ENCODE measurements at places on chromosomes 12 and 14. TPM values are rescaled to one million over a fixed set of nuclear protein-coding genes. Genes with fewer than 3 reads are reported as not detected.
A peak's percentile ranks its signal among the peaks of the same experiment; 100 is the strongest.

Gene OR4Q3
- not detected for total RNA-seq

GRCh38 chr12:50506753-50507473, 2.1 kb downstream of the DIP2B start:
- peak overlapping the region; percentile 68 for H3K4me3 ChIP-seq
- no peaks in the 10 kb centered on the region for H3K27me3 ChIP-seq
- no peak for DNase-seq
- peaks cover 33% of the 10 kb centered on the region for H3K4me1 ChIP-seq
- H3K36me3 ChIP-seq, result no peaks in the 10 kb centered on the region
- H3K27ac ChIP-seq, result peak overlapping the region; percentile 93

- no peak overlapping the region for H3K27ac ChIP-seq
- H3K27me3 ChIP-seq, result no peaks in the 10 kb centered on the region
- H3K4me1 ChIP-seq, result no peaks in the 10 kb centered on the region
- H3K4me3 ChIP-seq, result no peak overlapping the region
- no peak for DNase-seq
Observed at GRCh38 chr12:106094304-106094703, 44.5 kb downstream of the NUAK1 start.

Gene IRAK3
- total RNA-seq, result 13.8 TPM

GRCh38 chr12:54463484-54463883, 9.9 kb downstream of the GTSF1 start:
- peaks cover 30% of the 10 kb centered on the region for H3K27me3 ChIP-seq
- H3K36me3 ChIP-seq, result no peaks in the 10 kb centered on the region
- no peaks in the 10 kb centered on the region for H3K4me1 ChIP-seq
- H3K4me3 ChIP-seq, result no peak overlapping the region

- H3K4me3 ChIP-seq, result no peak overlapping the region
- H3K27ac ChIP-seq, result no peak overlapping the region
- DNase-seq, result no peak
- H3K36me3 ChIP-seq, result no peaks in the 10 kb centered on the region
Observed at GRCh38 chr14:99001241-99001640, 270.8 kb downstream of the BCL11B start.

- no peak for DNase-seq
- no peak overlapping the region for H3K4me3 ChIP-seq
- no peaks in the 10 kb centered on the region for H3K4me1 ChIP-seq
- no peak overlapping the region for H3K27ac ChIP-seq
Observed at GRCh38 chr12:67082221-67082620, 186.9 kb upstream of the CAND1 start.

- H3K36me3 ChIP-seq, result no peaks in the 10 kb centered on the region
- no peak overlapping the region for H3K4me3 ChIP-seq
- no peak for DNase-seq
- H3K27me3 ChIP-seq, result no peaks in the 10 kb centered on the region
- H3K4me1 ChIP-seq, result no peaks in the 10 kb centered on the region
Observed at GRCh38 chr14:65210118-65210821, 108.0 kb upstream of the MAX start.

- no peak for DNase-seq
- no peaks in the 10 kb centered on the region for H3K27me3 ChIP-seq
- H3K36me3 ChIP-seq, result no peaks in the 10 kb centered on the region
- no peak overlapping the region for H3K4me3 ChIP-seq
- H3K27ac ChIP-seq, result no peak overlapping the region
- H3K4me1 ChIP-seq, result no peaks in the 10 kb centered on the region
Observed at GRCh38 chr14:34090451-34090850, 139.6 kb upstream of the EGLN3 start.

Gene NTS
- total RNA-seq, result not detected

GRCh38 chr12:77760271-77761025, 70.2 kb upstream of the NAV3 start:
- H3K36me3 ChIP-seq, result no peaks in the 10 kb centered on the region
- no peak overlapping the region for H3K4me3 ChIP-seq
- no peak overlapping the region for H3K27ac ChIP-seq
- no peaks in the 10 kb centered on the region for H3K4me1 ChIP-seq

Gene TMEM253
- 44.3 TPM for total RNA-seq

- peak overlapping the region; percentile 55 for H3K27ac ChIP-seq
- no peaks in the 10 kb centered on the region for H3K4me1 ChIP-seq
- no peak overlapping the region for H3K4me3 ChIP-seq
- H3K27me3 ChIP-seq, result no peaks in the 10 kb centered on the region
- peak; percentile 53 for DNase-seq
- H3K36me3 ChIP-seq, result no peaks in the 10 kb centered on the region
Observed at GRCh38 chr12:113214895-113215400, 6.3 kb upstream of the TPCN1 start.

DNA sequence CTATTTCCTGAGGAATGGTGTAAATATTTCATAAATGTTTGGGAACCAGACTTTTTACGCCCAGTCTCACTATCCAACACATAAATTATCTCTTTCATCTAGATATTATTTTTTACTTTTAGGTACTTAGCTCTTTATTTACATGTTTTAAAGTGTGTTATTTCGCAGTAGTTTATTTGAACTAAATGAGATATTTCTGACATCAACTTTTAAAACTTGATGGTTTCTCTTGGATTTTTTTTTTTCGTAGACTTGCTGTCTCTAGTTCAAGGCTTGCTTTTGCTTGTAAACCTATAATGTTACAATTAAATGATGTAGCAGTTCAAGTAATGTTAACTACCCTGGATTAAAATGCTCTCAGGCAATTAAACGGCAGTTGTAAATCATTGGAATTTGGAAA, 241.7 kb upstream of the PDE3A start:
- H3K27me3 ChIP-seq, result no peaks in the 10 kb centered on the region
- H3K27ac ChIP-seq, result no peak overlapping the region
- peaks cover 4% of the 10 kb centered on the region for H3K4me1 ChIP-seq

GRCh38 chr14:32407130-32407529, 78.0 kb downstream of the AKAP6 start:
- no peaks in the 10 kb centered on the region for H3K36me3 ChIP-seq
- no peak overlapping the region for H3K4me3 ChIP-seq
- H3K4me1 ChIP-seq, result no peaks in the 10 kb centered on the region
- H3K27ac ChIP-seq, result peak overlapping the region; percentile 48

DNA sequence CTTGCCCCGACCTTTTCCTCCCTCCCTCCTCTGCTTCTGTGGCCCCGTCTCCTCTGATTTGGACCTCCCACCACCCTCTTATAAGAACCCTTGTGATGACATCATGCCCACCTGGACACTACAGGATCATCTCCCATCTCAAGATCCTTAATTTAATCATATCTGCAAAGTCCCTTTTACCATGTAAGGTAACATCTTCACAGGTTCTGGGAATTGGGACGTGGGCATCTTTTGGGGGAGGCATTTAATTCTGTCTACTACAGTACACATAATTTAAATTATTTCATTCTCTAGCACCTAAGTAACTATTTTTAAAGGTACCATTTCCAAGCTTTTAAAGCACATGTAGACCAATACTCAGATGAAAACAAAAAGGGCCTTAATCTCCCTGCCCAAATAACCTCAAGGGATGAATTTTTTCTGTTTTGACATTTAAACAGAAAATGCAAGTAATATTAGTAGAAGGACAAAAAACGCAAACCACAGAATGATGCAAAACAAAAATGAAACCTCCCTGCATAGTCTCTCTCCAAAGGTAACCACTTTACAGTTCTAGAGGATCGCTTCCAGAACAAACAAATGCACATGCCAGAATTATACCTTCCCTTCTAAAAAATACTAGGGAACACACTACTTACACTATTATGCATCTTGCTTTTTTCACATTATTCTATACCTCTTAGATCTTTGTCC, 222.1 kb downstream of the AACS start:
- H3K36me3 ChIP-seq, result no peaks in the 10 kb centered on the region
- H3K4me3 ChIP-seq, result no peak overlapping the region
- H3K4me1 ChIP-seq, result no peaks in the 10 kb centered on the region
- DNase-seq, result no peak

DNA sequence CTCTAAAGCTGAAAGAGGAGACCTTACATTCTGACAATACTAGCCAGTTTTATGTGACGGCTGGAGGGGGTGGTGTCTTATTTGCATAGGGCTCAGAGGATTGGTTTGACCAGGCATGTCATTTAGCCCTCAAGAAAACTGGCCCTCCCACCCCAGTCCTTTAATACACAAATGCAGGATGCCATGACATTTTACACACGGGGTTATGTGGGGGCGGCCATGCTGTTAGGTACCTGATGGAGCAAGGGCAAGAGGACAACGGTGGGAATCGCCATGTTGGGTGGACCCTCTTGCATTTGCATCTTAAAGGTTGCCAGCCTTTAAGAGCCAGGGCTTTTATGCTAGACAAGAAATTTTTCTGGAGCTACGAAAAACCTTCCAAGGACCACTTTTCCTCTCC, 23.3 kb downstream of the MDM2 start:
- no peak overlapping the region for H3K27ac ChIP-seq
- no peaks in the 10 kb centered on the region for H3K27me3 ChIP-seq
- no peaks in the 10 kb centered on the region for H3K36me3 ChIP-seq
- DNase-seq, result no peak
- H3K4me1 ChIP-seq, result no peaks in the 10 kb centered on the region
- H3K4me3 ChIP-seq, result no peak overlapping the region

DNA sequence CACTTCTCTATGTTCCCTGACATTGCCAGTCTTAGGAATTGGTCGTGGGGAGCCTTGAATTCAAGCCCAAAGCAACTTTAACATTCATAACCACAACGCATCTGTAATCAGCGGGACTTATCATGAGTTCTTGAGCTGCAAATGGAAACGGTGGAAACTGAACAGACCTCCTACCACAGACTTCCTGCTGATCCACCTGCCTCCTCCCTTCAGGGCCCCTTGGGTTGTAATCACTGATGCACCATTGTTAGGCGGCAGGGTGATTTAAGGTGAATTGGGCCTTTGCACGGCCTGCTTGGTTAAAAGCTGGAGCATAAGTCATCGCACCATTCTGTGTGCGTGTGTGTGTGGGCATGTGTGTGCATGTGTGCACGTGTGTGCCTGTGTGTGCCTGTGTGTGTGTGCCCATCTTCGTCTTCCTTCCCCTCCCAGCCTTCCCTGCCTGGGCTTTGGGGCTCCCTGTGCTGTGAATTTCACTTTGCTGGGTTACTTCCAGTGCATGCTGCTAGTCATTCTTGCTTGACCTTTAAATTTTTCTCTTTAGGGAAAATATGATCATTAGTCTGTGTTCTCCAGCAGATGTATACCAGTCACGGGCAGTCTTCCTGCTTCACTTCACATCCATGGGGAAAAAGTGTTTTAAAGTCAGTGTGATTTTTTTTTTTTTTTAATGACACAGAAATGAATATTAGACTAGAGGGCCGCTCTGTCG, 29.1 kb downstream of the CHST11 start:
- H3K4me1 ChIP-seq, result peaks cover 30% of the 10 kb centered on the region
- H3K27ac ChIP-seq, result no peak overlapping the region
- no peaks in the 10 kb centered on the region for H3K36me3 ChIP-seq
- H3K4me3 ChIP-seq, result no peak overlapping the region

DNA sequence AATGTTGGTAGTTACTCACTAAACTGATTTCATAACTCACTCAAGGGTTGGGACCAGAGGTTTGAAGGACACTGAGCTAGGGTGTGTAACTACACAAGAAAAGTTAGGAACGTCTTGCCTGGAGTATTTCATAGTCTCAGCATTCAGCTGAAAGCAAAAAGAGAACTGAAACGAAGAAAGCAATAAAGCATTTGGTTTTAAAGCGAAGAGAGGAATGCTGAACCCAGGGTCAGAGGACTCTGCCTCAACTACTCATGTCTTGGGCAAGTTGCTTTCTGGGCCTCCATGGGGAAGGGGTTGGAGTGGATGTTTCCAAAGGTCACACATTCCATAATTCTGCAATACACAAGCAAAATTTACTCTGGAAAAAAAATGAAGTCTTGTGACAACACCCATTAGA, 1.4 kb downstream of the GNS start:
- no peak for DNase-seq
- peak overlapping the region; percentile 30 for H3K27ac ChIP-seq
- no peak overlapping the region for H3K4me3 ChIP-seq
- H3K27me3 ChIP-seq, result no peaks in the 10 kb centered on the region
- peaks cover 5% of the 10 kb centered on the region for H3K4me1 ChIP-seq

Gene KRT6A
- not detected for total RNA-seq

Gene DNAI7
- not detected for total RNA-seq

GRCh38 chr12:76383988-76384387, 35.8 kb upstream of the BBS10 start:
- no peak overlapping the region for H3K27ac ChIP-seq
- H3K36me3 ChIP-seq, result no peaks in the 10 kb centered on the region
- no peaks in the 10 kb centered on the region for H3K4me1 ChIP-seq

DNA sequence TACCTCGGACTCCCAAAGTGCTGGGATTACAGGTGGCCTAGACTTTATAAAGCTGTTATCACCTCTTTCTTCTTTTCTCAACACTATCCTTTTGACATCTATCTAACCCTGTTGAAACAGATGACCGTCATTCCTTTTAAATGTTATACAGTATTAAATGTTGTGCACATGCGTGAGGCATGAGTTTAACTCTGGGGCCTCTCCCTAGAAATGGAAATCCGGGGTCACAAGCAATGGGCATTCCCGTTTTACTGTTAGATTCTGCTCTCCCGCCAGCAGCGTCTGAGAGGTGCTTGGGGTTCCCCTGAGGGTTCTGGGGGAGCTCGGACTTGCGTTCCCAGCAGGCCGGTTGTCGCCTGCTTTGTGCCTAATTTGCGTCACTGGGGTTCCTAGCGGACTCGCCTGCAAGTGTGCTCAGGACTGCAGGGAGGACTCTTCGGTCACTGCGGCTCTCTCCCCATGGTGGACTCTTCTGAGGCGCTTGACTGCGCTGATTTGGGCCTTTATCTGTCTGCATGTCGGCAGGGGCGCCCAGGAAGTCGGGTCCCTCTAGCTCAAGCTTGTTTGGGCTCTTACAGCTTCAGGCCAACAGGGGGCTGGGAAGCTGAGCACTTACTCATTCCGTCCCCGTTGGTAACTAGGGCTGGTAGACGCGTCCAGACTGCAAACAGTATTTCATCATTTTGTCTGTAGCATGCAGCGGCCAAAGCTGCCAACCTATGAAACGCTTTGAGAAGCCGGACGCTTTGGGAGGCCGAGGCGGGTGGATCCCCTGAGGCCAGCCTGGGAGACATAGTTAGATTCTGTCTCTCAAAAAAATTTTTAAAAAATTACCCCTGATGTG, 1.2 kb upstream of the RAN start:
- H3K27me3 ChIP-seq, result no peaks in the 10 kb centered on the region
- H3K4me1 ChIP-seq, result peaks cover 20% of the 10 kb centered on the region
- H3K4me3 ChIP-seq, result peak overlapping the region; percentile 95
- H3K27ac ChIP-seq, result peak overlapping the region; percentile 95
- peak; percentile 60 for DNase-seq

DNA sequence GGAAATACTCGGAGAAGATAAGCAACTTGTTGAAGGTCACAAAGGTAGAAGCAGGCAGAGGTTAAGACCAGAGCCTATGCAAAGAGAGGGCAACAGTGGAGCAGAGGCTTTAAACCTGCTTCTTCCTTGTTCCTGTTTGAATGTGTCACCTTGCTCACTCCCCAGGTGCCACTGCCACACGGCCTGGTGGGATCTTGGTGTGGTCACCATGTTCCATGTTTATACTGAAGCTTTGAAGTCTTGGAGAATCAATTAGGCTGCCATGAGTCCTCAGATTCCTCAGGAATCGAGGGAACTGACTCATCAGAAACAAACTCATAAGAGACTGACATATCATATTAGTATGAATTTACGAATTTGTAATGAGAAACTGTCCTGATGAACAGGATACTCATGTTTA, 46.8 kb downstream of the IQSEC3 start:
- H3K4me3 ChIP-seq, result no peak overlapping the region
- H3K27me3 ChIP-seq, result peaks cover 7% of the 10 kb centered on the region
- DNase-seq, result no peak
- no peak overlapping the region for H3K27ac ChIP-seq

- no peaks in the 10 kb centered on the region for H3K36me3 ChIP-seq
- no peak overlapping the region for H3K27ac ChIP-seq
- H3K27me3 ChIP-seq, result no peaks in the 10 kb centered on the region
- H3K4me1 ChIP-seq, result no peaks in the 10 kb centered on the region
- no peak for DNase-seq
- H3K4me3 ChIP-seq, result no peak overlapping the region
Observed at GRCh38 chr12:132109741-132110140, 34.4 kb downstream of the DDX51 start.

Gene ITGA7
- 14.4 TPM for total RNA-seq

Gene GLIPR1L1
- total RNA-seq, result not detected
